ENCODE measurements at places on chromosomes 12 and 14.

GRCh38 chr14:73460691-73461127 lies 2.4 kb upstream of the NUMB start:
- DNase-seq: no peak

- no peak for DNase-seq
Measured at GRCh38 chr12:42422785-42423184, 96.8 kb downstream of the PPHLN1 start.

GRCh38 chr12:77919450-77919849 lies 88.8 kb downstream of the NAV3 start:
- no peak for DNase-seq

DNA sequence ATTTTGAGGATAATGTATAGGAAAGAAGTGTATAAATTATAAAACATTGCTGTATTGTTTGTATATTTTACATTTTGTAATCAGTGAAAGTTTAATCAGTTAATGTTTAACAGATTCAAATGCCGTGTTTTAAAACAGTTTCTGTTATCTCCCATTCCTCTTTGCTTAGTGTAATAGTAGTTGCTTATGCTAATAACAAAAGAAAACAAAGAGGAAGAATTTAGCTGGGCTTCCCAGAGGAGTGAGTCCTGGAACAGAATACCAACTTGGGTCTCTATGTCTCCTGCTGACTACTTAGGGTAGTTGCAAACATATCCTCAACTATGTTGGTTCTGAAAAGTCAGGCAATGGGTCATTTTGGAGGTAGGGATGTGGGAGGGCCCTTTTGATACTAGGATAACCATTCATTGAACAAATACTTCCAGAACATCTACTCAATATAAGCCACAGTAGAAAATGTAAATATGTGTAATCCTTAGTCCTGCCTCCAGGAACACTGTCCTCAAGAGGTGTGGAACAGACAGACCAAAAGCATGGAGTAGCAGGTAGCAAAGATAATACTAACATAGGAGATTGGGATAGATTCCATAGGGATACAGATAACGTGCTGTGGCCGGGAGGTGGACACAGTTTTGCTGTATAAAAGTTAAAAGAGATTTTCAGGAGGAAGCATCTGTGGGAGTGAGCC lies 36.1 kb upstream of the EVL start:
- no peak for DNase-seq

GRCh38 chr12:75511116-75512048 lies at the start of gene KRR1:
TSS of gene KRR1 (minus strand) at chr12:75511609. CDS start at chr12:75511597, 12 bp downstream.
- DNase-seq: peak; percentile 98

DNA sequence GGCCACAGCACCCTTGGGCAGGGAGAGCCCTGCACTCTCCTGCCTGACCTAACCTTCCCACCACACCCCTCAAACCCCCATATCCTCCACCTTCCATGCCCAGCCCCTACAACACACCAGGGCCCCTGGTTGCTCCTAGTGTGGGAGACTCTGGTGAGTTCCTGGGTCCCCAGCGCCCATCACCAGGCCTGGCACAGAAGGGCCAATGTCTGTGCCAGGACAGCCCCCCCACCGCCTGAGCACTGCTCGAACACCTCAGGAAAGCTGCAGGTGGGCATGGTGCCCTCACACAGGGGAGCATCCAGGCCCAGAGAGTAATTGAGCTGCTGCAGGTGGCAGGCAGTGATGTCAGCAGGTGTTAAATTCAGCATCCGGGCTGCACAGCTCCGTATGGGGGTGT lies 15.2 kb downstream of the ADCY6 start:
- no peak for DNase-seq

DNA sequence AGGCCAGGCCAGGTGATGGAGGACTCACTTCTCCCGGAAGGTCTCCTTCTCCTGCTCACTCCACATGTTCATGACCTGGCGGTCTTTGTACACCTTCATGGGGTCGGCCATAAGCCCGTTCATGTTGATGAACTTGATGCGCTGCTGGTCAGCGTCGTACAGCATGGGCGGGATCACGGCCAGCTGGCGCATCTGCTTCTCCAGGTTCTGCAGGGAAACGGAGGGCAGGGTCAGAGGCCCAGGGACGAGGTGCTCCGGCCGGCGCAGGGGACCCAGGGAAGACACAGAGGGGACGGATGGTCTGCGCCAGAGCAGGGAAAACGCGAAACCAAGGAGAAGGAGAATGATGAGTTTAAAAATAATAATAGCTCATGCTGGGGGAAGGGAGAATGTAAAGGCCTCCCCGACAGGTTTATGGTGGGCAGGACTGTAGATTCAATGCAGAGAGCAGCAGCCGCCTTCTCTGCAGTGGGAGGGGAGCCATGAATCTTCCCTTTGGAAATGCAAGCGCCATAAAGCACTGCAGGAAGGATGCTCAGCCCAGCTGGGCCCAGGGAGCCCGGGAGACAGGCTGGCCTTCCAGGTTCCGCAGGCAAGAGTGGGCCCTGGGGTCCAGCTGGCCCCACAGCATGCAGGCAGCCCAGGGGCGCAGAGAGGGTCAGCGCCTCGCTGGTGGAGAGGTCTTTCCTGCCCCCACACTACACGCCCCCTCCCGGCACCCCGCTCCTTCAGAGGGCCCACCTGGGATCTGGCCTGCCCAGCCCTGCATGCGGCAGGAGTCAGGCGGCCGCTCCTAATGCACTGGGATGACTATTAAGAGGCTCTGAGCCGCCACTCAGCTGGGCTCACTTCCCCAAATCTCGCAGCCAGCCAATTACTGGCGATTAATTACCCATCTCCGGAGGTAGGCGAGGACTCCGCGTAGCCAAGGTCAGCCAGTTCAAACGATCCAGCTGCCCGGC lies 132.0 kb downstream of the RFLNA start:
- DNase-seq: no peak

GRCh38 chr12:2372178-2372577 lies 319.4 kb downstream of the CACNA1C start:
- no peak for DNase-seq

GRCh38 chr14:95701846-95702221 lies 12.1 kb downstream of the TCL1A start:
- DNase-seq: no peak

- no peak for DNase-seq
Measured at GRCh38 chr14:96588410-96589257, 86.5 kb downstream of the PAPOLA start.

DNA sequence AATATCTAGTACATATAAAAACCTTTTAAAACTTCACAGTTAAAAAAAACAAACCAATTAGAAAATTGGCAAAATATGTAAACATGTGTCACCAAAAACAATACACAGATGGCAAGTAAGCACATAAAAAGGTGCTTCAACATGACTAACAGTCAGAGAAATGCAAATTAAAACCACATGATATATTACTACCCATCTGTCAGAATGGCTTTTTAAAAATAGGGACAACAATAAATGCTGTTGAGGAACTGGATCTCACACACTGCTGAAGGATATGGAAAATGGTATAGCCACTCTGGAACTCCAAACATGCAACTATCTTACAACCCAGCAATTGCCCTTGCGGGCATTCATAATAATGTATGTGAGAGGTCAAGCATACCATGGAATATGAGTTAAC lies 1153.6 kb downstream of the FLRT2 start:
- DNase-seq: no peak

DNA sequence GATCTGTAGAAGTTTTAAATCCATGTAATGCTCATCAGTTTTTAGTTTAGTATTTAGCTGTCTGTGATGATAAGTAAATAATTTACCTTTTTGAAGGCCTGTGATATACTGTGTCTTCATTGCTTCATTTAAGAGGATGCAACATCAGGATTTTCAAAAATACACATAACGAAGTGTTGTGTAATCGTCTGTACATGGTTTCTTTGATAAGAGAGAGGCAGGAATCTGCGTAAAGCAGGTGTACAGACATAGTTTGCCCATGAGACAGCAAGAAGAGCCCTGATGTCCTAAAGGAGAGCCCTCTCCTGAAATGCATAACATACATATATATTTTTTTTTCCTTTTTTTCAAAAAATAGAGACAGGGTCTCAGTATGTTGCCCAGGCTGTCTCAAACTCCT lies 44.8 kb downstream of the RASSF3 start:
- DNase-seq: no peak

DNA sequence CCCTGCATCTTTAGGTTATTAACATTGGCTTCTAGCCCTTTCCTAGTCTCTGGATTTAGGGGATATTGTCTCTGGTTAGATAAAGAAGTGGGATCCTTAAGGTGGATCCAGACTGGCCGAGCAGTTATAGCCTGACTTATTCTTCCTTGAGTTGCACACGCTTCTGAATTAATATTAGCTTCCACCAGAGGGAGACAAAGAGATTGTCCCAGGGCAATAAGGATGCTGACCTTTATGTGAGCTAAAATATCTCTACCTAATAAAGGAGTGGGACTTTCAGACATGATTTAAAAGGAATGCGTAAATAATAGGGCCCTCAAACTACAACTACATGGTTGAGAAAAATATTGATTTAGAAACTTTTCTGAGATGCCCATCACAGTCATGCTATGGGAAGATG lies 139.7 kb downstream of the SLCO1B3 start:
- peak; percentile 10 for DNase-seq

- DNase-seq: peak; percentile 73
Measured at GRCh38 chr14:26841920-26842741, 244.3 kb upstream of the NOVA1 start.

GRCh38 chr12:48198672-48198971 lies 4.5 kb downstream of the OR10AD1 start:
- DNase-seq: no peak

DNA sequence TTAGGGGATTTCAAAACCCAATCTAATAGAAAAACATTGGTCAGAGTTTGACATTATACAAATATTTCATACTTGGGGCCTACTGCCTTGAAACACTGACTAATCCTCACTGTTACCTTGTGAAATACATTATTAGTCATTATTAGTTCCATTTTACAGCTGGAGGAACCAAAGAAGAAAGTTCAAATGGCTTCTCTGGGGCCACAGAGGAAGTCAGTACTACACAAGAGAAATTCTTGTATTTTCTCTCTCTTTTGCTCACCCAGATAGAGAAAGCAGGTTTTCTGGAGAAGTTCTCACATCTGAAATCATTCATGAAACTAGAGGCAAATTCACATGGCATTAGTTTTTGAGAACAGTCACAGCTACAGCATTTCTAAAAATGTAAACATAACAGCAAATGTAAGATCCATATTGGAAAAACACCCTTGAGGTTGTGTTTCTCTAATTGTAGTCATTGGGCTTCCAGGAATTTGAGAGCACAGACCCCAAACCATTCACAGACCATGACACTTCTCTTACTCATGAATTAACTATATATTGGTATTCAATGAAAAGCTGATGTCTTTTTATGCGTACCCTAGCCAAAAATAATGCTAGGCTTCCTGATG lies 83.0 kb downstream of the LLPH start:
- no peak for DNase-seq

DNA sequence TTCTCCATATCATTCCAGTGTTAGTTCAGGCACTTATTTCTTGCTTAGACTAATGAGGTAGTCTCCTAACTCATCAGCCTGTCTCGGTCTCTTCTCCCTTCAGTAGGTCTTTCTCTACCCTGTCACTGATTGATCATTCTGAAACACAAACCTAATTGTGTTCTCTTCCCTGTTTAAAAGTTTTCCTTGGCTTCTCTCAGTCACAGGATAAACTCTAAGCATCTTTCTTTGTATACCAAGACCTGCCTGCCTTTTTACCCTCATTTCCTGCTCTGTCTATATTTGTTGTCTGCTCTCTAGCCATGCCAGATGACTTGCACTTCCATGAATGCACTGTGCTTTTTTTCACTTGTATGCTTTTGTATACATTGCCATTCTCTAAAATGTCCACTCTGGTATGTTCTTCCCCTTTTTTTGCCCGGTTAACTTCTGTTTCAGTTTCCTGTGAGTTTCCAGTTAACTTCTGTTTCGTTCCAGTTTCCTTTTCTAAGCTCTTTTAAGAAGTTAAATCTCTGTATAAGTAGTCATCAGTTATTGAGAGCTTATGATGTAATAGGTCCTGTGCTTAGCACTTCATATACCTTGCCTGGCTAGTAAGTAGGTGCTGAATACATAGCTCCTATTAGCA lies 12.8 kb downstream of the DIP2B start:
- DNase-seq: no peak

DNA sequence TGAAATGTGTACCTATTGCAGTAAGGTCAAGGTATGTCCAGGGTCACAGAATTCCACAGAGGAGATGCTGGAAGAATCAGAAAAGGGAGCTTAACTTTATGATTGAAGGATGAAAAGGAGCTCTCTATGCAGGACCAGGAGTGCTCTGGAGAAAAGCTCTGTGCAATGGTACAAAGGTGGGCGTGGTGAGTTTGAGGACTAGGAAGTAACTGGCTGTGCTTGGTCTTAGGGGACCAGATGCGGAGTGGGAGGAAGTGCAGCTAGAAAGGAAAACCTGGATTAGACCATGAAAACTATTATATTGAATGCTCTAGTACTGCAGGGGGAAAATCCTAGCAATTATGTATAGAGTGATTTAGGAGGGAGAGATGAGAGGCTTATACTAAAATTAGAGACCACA lies 56.8 kb downstream of the BTG1 start:
- DNase-seq: no peak

DNA sequence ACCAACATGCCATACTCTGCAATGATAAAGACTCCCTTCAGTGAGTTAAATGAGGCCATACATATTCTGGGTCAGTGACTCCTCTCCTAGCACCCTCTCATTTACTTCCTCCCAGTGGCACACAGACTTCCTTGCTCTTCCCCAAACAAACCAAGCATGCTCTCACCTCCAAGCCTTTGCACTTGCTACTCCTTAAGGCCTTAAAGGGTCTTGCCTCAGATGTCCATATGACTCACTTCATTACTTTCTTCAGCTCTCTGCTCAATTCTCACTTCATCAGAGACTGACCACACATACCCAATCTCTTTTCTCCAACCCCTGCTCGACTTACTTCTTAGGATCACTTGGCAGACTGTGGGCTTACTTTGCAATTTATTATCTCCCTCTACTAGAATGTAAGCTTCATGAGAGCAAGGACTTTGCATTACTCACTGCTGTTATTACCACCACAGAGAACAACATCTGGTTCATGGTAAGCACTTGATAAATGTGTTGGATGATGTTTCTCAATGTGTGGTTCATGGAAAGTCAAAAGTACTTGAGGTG lies 22.8 kb downstream of the DDX24 start:
- DNase-seq: no peak
